ENCODE measurements at places on chromosomes 3 and 15. TPM values are rescaled to one million over a fixed set of nuclear protein-coding genes. Genes with fewer than 3 reads are reported as not detected.

Gene TM4SF4
- not detected for total RNA-seq

DNA sequence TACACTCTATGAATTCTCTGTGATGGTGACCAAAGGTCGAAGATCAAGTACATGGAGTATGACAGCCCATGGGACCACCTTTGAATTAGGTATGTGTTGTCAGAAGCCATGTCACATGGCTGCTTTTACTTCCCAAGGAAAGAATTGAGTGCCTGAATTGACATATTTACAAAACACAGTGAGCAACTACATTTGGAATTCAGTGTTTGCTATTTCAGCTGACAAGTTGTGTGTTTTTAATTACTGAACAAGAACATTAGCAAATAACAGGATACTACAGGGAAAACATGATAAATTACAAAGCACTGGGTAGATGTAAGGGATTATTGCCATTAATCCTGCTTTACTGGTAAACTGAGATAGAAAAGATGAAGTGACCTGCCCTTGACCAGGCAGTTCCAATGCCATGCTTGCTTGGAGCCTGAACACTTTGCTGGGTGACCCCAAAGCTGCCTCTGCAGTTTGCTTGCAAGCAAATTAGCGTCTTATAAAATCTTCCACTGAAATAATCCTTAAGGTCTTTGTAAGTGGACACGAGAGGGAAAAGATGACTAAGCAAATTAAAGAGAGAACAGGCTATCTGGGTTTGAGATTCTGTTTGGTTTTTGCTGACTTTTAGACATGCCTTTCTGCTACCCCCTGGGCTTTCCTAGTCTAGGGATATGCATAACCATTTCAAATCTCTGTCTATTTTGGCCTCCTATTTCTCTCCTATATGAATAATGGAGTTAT, 98.2 kb downstream of the HCN4 start:
- no peak for DNase-seq

Gene MUC20
- total RNA-seq, result 11.5 TPM

Gene PCLAF
- 12.0 TPM for total RNA-seq

DNA sequence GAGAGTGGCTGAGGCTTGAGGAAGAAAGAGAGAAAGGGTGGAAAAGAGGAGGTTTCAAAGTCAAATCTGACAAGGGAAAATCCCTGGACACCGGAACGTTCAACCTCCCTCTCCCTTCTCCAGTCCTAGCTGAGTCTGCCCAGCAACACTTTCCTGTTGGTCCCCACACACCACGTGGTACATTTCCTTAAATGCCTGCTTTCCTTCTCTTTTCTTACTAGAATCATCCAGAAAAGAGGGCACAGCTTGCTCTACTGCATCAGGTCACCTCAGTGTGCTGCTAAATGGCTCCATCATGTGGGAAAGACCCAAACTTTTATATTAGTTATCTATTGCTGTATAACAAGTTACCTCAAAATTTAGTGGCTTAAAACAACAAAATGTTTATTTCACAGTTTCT, 181.2 kb downstream of the NECTIN3 start:
- peak; percentile 6 for DNase-seq

DNA sequence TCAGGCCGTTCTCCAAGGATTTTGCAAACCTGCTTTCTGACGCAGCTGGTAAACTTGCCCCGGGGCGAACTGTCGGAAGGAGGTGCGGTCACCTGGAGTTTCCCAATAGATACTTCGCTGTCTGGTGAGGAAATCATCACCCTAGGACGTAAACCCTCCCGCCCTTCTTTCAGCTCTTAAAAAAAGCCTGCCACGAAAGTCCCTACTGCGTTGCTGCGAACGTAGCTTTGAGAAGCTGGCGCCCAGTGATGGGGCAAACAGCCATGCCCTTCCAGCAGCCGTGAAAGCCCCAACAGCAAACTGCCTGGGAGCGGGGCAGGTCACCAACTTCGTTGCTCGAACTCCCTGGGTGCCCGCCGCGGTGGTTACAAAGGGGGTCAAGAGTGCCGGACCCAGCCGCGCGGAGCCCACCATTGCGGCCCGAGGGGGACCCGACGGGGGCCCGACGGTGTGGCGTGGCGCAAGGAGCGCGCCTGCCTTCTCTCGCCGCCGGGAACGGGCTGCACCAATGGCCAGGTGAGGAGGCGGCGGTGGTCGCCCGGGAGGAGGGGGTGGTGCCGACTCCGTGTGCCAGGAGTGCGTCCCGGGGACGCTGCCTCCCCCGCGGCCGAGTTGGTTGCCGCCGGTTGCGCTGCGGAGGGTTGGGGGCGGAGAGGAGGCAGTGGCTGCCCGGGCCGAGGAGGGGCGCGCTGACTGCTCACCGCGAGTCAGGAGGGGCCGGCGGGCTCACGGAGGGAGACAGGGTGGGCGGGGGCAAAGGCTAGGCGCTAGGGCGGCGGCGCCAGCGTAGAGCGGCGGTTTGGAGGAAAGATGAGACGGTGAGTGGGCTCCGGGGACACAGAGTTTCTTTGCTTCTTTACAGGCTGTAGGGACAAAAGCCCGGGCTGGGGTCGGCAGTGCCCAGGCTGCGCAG, at the start of gene PHLDB2:
Gene PHLDB2 (plus strand): TSS at position 205 of the 913 bp plus-strand sequence. CDS start 24,813 bp downstream, outside the sequence.
- peak; percentile 92 for DNase-seq

Gene GP9
- not detected for total RNA-seq

Gene TIPIN
- total RNA-seq, result 10.7 TPM

DNA sequence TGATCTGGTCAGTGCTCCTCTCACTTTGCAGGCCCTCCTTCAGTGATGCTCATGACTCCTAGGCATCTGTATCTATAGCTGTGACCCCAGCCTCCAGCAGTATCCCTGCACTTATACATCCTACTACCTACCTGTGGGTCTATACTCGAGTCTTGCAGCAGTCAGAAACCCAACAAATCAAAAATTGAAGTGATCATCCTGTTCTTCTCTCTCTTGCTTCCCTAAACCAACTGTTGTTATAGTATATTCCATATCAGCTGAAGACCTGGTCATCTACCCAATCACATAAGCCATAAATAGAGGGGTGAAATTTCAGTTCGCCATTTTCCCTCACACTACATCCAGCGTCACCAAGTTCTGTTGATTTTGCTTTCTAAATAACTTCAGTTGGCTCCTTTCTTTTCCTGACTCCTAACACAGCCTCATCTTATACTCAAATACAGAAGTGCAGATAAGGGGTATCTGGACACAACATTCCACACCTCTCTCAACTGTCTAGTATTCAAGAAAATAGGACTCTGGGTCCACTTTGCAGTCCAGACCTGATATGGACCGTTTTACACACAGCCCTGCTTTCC, 25.9 kb upstream of the SRPRB start:
- DNase-seq, result no peak

GRCh38 chr3:89560568-89560967, 453.1 kb downstream of the EPHA3 start:
- no peak for DNase-seq

Gene GOLGA6D
- not detected for total RNA-seq

Gene PTPN23
- 18.8 TPM for total RNA-seq

Gene C3orf52
- 4.2 TPM for total RNA-seq
